ENCODE measurements at places on chromosomes 1 and 21. TPM values are rescaled to one million over a fixed set of nuclear protein-coding genes. Genes with fewer than 3 reads are reported as not detected.

Gene LINGO4
- total RNA-seq = not detected

Gene C1orf94
- total RNA-seq = not detected

Gene FCAMR
- total RNA-seq = not detected

Gene CELF3
- not detected for total RNA-seq

Gene PRDM2
- 5.7 TPM for total RNA-seq

Gene TAL1
- total RNA-seq = 58.1 TPM

Gene CYP4Z1
- total RNA-seq = 0.20 TPM

Gene HSPA6
- 0.99 TPM for total RNA-seq
